ENCODE measurements at places on chromosomes 4 and X.

DNA sequence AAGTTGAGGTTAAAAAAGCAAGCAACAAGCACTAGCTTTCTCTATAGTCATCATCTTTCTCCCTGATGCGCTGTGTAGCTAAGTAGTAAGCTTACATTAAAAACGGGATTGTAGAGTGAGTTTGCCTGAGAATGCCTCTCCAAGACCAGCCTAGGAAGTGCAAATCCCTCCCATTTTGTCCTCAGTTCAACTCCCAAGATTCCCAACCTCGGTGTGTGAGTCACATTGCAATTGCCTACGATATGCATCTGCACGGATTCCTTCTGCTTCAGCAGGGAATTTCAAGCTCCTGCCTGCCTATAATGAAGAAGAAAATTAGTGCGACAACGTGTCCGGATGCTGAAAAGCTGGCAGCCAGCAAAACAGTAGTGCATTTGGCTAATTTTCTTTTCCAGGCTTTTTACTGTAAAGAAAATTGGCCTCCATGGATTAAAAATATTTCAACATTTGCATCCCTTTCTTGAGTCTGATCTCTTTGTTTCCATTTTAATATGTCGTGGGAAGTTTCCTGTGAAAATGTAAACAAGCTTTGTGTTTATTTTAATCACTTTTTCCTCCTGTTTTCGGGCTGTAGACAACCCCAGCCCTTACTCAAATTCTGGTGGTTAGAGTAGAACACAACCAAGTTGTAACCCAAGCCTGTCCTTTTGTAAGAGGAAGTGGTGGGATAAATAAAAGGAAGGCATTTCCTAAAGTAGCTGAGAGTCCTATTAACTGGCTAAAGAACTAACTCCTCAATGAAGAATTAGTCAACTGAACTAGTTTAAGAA lies 58.4 kb upstream of the TET2 start:
- no peak for DNase-seq

GRCh38 chr4:173835903-173836302 lies 305.9 kb upstream of the HAND2 start:
- no peak for DNase-seq

- no peak for DNase-seq
Observed at GRCh38 chr4:1604181-1604705, 79.9 kb downstream of the FAM53A start.

GRCh38 chr4:42483426-42484379 lies 86.4 kb downstream of the SHISA3 start:
- DNase-seq: no peak

DNA sequence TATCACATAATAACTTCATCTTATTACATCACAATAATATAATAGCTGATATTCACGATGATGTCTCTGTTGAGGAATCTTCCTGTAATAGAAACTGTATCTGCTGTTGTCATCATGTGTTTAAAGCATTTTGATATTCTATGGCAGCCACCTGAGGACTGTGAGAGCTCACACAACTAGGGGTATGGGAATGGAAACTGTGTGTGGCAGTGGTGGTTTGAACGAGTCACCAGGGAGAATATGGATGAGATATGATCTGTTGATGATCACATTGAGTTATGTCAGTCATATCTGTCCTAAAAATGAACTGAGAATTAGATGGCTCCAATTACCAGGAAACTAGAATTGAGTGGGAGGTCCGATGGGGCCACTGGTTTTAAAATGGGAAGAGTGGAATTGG lies 169.6 kb downstream of the MID1IP1 start:
- no peak for DNase-seq

GRCh38 chr4:123167931-123168330 lies 228.7 kb upstream of the SPRY1 start:
- no peak for DNase-seq

Data from OCI-LY7 (cell line).